Activated T-helper 1 cell treated with anti-CD3 and anti-CD28 coated beads, Interleukin-12 subunit alpha, Interleukin-12 subunit beta, Interleukin-2, Interleukin-4 antibody, amounts not matched to agents 30 ng/mL and 10 ng/mL and 1 ng/mL, durations not matched to agents 14 hours and 24 hours and 36 hours (primary cell): ENCODE measurements at places on chromosomes 6 and 20. TPM values are rescaled to one million over a fixed set of nuclear protein-coding genes. Genes with fewer than 3 reads are reported as not detected.

DNA sequence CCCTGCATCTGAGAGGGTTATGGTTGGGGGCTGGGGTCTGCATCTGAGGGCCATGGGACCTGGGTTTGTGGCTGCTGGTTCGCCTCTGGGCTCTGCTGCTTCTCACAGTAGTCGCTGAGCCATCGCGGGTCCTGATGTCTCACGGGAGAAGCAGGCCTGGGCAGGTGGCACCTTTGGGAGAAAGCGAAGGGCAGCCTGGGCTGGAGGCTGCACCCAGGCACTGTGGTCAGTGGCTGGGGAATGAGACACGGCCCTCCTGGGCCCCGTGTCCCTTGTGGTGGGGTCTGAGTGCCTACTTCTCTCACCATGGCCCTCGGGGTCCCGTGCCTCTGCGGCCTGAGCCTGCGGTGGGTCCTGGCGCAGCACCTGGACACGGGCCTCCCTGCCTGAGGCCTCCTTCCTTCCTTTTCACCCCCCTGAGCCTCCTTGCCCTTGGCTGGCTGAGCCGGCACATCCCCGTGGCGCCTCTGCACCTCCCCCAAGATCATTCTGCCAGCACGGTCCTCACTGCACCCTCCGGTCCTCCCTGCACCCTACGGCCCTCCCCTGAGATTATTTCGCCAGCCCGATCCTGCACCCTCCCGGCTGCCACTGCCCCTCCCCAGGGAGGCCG is 206.0 kb downstream of the ERMARD start:
- H3K4me3 ChIP-seq, result no peak overlapping the region
- no peaks in the 10 kb centered on the region for H3K4me1 ChIP-seq
- no peak overlapping the region for H3K27ac ChIP-seq
- H3K36me3 ChIP-seq, result no peaks in the 10 kb centered on the region
- DNase-seq, result no peak

GRCh38 chr6:134574491-134574890 is 256.6 kb upstream of the SGK1 start:
- no peak overlapping the region for H3K27ac ChIP-seq
- peaks cover 7% of the 10 kb centered on the region for H3K27me3 ChIP-seq
- peaks cover 5% of the 10 kb centered on the region for H3K36me3 ChIP-seq
- peaks cover 22% of the 10 kb centered on the region for H3K4me1 ChIP-seq
- no peak overlapping the region for H3K4me3 ChIP-seq

GRCh38 chr6:143555582-143555981 is 44.1 kb upstream of the FUCA2 start:
- peak overlapping the region; percentile 76 for H3K27ac ChIP-seq

DNA sequence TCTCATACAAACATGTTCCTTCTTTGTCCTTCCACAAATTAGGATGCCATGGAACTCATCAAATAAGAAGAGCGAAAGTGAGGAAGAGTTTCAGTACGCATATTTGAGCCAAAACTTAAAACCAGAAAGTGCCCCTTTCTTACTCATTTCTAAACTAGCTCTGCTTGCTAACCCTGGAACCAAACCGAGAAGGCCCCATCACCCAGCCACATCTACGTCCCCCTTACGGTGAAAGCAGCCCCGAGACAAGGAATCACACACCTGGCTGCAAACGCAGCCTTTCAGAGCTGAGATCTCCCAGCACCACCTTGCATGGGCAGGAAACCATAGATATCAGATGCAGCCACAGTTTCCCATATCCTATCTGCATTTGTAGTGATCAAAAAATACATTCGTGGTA is 28.5 kb downstream of the TRERF1 start:
- DNase-seq, result peak; percentile 21
- H3K4me3 ChIP-seq, result peak overlapping the region; percentile 27
- no peaks in the 10 kb centered on the region for H3K27me3 ChIP-seq
- peak overlapping the region; percentile 6 for H3K27ac ChIP-seq
- peaks cover 79% of the 10 kb centered on the region for H3K4me1 ChIP-seq

- no peaks in the 10 kb centered on the region for H3K36me3 ChIP-seq
- no peak overlapping the region for H3K4me3 ChIP-seq
- H3K27me3 ChIP-seq, result no peaks in the 10 kb centered on the region
- no peak overlapping the region for H3K27ac ChIP-seq
Observed at GRCh38 chr6:21845018-21845417, 251.5 kb downstream of the SOX4 start.

- no peak for DNase-seq
- no peak overlapping the region for H3K4me3 ChIP-seq
- H3K4me1 ChIP-seq, result peaks cover 21% of the 10 kb centered on the region
- H3K27me3 ChIP-seq, result peaks cover 21% of the 10 kb centered on the region
Observed at GRCh38 chr6:114008331-114008730, 37.4 kb upstream of the HDAC2 start.

- H3K4me3 ChIP-seq, result no peak overlapping the region
- no peak overlapping the region for H3K27ac ChIP-seq
- no peaks in the 10 kb centered on the region for H3K4me1 ChIP-seq
- H3K36me3 ChIP-seq, result no peaks in the 10 kb centered on the region
Observed at GRCh38 chr6:95804847-95805541, 210.8 kb upstream of the FUT9 start.

- peak overlapping the region; percentile 29 for H3K27ac ChIP-seq
- H3K36me3 ChIP-seq, result peaks cover 54% of the 10 kb centered on the region
- DNase-seq, result no peak
- H3K4me3 ChIP-seq, result no peak overlapping the region
- H3K27me3 ChIP-seq, result no peaks in the 10 kb centered on the region
Observed at GRCh38 chr20:49248301-49248700, 29.1 kb downstream of the DDX27 start.

DNA sequence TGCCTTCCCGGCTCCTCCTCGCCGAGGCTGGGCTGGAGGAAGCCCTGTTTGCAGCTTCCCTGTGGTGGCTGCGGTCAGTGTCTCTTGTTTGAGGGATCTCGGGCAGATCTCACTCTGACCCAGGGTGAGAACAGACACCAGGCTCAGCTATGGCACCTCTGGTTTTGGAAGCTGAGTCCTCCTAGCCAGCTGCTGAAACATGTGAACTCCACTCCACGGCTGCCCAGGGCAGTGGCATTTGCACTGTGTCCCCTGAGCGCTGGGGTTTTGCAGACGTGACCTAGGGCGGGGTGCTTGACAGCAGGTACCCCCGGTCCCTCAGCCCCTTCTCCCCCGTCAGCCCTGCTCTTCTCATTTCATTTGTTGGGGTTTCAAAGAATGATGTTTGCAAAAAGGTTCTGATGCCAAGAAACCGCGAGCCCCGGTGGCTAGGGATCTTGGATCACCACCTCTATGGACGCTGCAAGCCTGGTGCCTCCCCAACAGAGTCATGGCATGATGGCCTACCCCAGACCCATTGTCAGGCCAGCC is 55.0 kb upstream of the DACT2 start:
- no peaks in the 10 kb centered on the region for H3K36me3 ChIP-seq
- DNase-seq, result no peak
- H3K27me3 ChIP-seq, result no peaks in the 10 kb centered on the region

Gene IP6K3
- not detected in 2 replicates for total RNA-seq

Gene LPA
- total RNA-seq, result not detected in 2 replicates

Gene CST7
- 127 and 133 TPM in 2 replicates for total RNA-seq

Gene AIF1
- 55.5 and 61.5 TPM in 2 replicates for total RNA-seq
